ENCODE measurements at places on chromosomes 7 and 10. TPM values are rescaled to one million over a fixed set of nuclear protein-coding genes. Genes with fewer than 3 reads are reported as not detected.

GRCh38 chr7:28920424-28920823 is 37.7 kb downstream of the TRIL start:
- H3K4me3 ChIP-seq: no peak overlapping the region
- H3K27me3 ChIP-seq: no peaks in the 10 kb centered on the region
- DNase-seq: peak; percentile 32
- no peaks in the 10 kb centered on the region for H3K36me3 ChIP-seq
- no peak overlapping the region for H3K27ac ChIP-seq
- peaks cover 7% of the 10 kb centered on the region for H3K4me1 ChIP-seq

The RPEL1 gene
- not detected for total RNA-seq

The FXYD4 gene
- total RNA-seq: not detected

The OR9A2 gene
- not detected for total RNA-seq

- peaks cover 16% of the 10 kb centered on the region for H3K36me3 ChIP-seq
- H3K4me3 ChIP-seq: no peak overlapping the region
- H3K27me3 ChIP-seq: no peaks in the 10 kb centered on the region
- H3K4me1 ChIP-seq: peaks cover 8% of the 10 kb centered on the region
Observed at GRCh38 chr10:14565199-14565598, 209.5 kb downstream of the FAM107B start.

- H3K36me3 ChIP-seq: no peaks in the 10 kb centered on the region
- DNase-seq: peak; percentile 12
- peak overlapping the region; percentile 80 for H3K4me3 ChIP-seq
- H3K27ac ChIP-seq: no peak overlapping the region
- peaks cover 25% of the 10 kb centered on the region for H3K4me1 ChIP-seq
- no peaks in the 10 kb centered on the region for H3K27me3 ChIP-seq
Observed at GRCh38 chr7:51313738-51314425, 2.7 kb downstream of the COBL start.

DNA sequence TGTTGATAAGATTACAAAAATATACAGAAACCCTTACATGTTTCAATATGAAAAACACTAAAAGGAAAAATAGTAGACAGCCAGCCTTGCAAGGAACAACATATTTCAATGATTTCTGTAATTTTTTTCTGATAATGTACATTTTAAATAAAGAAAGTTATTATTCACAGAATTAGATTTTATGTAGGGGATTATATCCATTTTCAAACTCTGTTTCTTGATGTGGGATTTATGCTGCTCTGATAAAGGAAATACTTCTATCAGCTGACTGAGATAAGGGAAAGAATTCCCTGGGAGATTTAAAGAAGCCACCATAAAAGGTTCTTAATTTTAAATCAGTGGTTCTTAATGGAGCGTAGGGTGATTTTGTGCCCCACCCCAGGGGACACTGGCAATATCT is 180.4 kb downstream of the ADAM12 start:
- H3K4me1 ChIP-seq: peaks cover 14% of the 10 kb centered on the region
- no peaks in the 10 kb centered on the region for H3K27me3 ChIP-seq
- no peaks in the 10 kb centered on the region for H3K36me3 ChIP-seq
- no peak for DNase-seq
- H3K4me3 ChIP-seq: no peak overlapping the region
- no peak overlapping the region for H3K27ac ChIP-seq

DNA sequence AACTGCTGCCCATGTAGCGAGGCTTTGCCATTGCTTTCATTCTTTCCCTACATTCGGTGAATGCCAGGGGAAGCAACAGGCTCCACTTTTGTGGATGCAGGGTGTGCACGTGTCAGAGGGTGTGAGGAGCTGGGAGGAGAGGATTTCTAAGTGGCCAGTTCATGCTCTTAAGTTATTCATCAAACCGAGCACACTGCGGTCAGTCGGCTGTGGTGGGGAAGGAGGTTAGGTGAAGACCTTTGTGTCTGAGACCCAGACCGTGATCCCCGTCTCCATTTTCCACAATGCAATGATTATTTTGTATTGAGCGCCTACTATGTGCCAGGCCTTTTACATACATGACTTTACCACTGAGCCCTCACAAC is 438.6 kb upstream of the GALNT17 start:
- no peaks in the 10 kb centered on the region for H3K36me3 ChIP-seq
- H3K4me1 ChIP-seq: no peaks in the 10 kb centered on the region
- no peak overlapping the region for H3K4me3 ChIP-seq
- H3K27ac ChIP-seq: no peak overlapping the region
- peaks cover 44% of the 10 kb centered on the region for H3K27me3 ChIP-seq
